ENCODE measurements at places on chromosomes 6 and 20.

- DNase-seq = no peak
Measured at GRCh38 chr6:162294029-162294428, 433.5 kb downstream of the PRKN start.

- DNase-seq = no peak
Measured at GRCh38 chr6:57262901-57263694, 41.0 kb upstream of the RAB23 start.

DNA sequence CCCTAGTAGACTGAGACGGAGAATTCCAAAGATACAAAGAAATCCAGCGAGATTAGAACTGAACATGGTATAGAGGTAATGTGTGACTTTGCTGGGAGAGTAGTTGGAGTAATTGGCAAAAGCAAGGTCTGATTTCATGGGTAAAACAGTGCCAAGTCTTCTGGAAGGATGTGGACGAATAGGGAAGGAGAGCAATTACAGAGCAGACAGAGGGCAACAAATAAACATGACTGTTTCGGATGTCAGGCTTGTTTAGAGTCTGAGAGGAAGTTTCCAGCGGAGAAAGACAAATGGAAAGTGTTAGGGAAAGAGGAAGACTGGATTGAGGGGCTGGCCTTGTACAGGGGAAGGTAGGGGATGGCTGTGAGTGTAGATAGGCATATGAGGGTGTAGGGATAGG lies 282.2 kb upstream of the PRND start:
- DNase-seq = no peak

GRCh38 chr6:131362070-131362469 lies 211.0 kb upstream of the ARG1 start:
- no peak for DNase-seq

GRCh38 chr20:64133951-64134407 lies 26.6 kb upstream of the NPBWR2 start:
- no peak for DNase-seq

DNA sequence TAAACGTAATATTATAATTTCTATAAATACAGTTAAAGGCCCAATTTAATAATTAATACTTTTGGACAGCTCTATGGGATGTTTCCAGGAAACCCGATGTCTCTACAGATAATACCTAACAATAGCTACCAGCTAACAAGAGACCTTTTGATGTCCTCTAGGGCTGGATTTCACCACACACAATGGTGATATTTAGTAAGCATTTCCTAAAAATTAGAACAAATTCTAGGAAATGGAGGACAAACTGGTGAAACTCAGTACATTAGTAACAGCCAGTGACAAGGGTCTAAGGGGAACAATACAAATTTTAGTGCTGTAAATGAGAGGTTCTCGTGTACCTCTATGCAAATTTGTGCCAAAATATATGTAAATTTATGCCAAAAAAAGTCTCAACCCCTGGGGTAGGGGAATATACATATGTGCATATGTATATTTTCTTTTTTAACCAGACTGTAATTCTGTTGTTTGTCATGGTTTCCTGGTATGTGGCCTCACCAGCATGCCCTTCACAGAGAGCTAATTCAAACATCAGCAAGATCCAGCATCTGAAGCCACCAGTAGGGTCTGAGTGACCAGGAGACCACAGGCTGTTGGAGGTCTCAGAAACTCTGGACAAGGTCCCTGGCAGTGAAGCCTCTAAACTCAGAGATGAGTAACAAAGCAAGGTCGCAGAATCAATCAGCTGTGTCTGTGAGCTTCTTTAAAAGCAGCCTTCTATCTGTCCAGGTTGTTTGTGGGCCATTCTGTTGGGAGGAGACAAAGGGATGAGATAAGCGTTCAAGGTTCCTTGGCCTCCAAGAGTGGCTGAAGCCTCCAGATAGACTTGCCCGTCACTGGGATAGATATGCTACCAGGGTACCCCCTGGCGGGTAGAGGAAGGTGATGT lies 235.1 kb upstream of the RREB1 start:
- no peak for DNase-seq

DNA sequence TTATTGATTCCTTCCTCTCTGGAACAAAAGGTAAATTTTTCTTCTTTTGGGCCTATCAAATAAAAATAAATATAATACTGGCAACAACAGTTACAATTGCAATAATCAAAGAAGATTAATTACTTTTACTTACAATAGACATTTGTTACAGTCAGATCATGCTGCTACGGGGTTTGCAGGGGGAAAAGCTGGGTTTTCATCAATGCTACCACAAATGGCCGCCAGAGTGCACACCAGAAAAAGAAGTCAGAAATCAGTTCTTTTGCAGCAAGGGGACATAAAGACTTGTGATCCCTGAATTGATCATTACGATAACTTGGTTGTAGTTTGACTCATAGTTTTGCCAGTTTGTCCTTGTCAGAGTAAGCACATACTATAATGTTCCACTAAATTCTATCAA lies 714.5 kb upstream of the EYS start:
- DNase-seq = no peak

DNA sequence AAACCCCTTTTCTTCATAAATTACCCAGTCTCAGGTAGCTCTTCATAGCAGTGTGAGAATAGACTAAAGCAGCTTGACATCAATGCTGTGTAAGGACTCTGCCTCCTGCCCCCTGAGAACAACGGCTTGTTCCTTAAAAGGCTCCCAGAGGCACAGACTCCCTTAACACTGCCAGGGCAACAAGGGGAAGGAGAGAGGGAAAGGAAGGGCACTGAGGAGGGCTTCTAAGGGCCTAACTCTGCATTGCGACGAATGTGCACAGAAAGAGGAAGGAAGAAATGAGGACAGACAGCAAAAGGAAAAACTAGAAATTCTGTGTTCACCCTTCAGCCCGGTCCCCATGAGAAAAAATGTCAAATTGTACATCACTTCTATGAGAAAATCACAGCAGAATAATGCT lies 74.0 kb downstream of the AGPAT4 start:
- DNase-seq = peak; percentile 84

GRCh38 chr20:46987001-46987400 lies 92.4 kb downstream of the EYA2 start:
- DNase-seq = no peak

GRCh38 chr20:52785679-52786078 lies 186.5 kb upstream of the TSHZ2 start:
- no peak for DNase-seq

- DNase-seq = peak; percentile 10
Measured at GRCh38 chr6:109091314-109092024, 3.2 kb downstream of the SESN1 start.

DNA sequence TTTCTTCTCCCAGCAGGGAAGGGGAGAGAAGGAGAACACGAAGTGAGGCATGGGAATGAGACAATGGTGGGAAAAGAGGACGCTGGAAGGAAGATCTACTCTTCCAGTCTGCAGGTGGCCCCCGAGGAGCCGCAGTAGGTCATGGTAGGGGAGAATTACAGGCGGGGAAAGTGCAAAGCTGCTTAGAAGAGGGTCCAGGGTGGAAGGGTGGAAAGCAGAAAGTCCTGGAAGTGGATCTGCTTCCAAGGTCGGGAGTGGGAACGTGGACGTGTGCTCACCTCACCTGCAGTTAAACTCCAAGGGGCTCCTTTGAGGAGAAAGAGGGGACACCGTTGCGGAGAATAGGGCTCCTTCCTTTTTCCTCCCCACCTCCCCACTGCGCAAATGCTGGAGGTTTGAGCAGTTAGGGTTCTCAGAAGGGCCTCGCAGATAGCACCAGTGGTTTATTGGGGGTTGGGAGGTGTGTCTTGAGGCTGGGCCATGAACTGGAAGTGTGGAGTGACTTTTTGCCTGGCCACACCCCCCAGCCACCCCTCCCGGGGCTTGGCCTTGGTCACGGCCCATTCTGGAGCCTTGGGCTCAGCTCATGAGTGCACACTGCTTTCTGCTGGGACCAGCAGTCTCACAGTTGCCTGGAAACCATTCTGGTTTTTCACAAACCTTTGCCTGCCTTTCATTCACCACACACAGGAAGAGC lies 100.4 kb upstream of the MLN start:
- DNase-seq = no peak

- DNase-seq = no peak
Measured at GRCh38 chr6:78670802-78671201, 196.5 kb upstream of the IRAK1BP1 start.

GRCh38 chr6:5657684-5658430 lies 348.9 kb downstream of the NRN1 start:
- peak; percentile 88 for DNase-seq

DNA sequence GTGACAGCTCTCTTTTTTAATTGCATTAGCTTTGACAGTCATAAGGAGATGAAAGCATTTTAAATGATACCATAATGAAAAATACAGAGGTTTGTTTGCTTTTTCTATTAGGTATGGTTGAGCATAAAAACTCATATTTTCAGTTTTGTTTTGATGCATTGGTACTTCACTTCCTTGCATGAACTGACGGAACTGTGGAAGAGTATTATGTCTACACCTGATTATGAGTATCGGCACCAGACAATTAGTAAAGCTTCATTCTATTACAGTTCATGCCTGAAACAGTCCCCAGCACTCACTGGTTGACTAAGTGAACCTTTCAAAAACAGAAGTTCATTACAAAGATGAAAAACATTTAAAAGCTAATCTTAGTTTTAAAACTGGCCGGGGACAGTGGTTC lies 593.0 kb downstream of the GRIK2 start:
- DNase-seq = no peak

DNA sequence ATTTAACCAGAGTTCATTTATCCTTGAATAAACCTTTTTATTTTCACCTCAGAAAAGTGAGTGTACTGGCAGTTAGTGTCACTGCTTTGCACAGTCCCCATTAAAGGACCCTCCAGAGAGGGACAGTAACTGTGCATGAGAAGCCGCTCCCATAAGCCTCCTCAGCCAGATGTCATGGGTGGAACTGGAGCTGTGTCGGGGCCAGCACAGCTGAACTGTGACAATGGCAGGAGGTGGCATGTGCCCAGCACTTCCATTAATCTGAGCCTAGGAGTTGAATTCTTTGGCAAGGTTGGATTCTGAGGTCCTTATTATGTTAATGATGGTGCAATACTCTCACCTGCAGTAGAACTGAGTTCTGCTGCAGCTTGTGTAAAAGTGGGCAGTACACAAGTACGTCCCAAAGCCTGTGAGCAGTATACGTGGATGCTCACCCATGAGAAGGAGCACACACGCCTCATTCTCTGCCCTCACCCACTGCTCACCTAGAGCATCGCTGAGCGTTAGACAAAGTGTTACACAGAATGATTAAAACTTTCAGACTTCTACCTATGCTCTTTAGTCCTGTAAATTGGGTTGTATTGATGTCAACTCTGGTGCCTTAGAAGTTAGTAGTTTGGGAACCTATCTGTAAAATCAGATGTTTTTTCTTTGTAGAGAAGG lies 11.9 kb upstream of the CSE1L start:
- DNase-seq = no peak

- DNase-seq = peak; percentile 24
Measured at GRCh38 chr6:18263418-18264218, 712 bp downstream of the DEK start.

- DNase-seq = no peak
Measured at GRCh38 chr20:37574199-37574890, 46.7 kb upstream of the BLCAP start.

GRCh38 chr20:51553897-51554486 lies 11.5 kb upstream of the NFATC2 start:
- no peak for DNase-seq

DNA sequence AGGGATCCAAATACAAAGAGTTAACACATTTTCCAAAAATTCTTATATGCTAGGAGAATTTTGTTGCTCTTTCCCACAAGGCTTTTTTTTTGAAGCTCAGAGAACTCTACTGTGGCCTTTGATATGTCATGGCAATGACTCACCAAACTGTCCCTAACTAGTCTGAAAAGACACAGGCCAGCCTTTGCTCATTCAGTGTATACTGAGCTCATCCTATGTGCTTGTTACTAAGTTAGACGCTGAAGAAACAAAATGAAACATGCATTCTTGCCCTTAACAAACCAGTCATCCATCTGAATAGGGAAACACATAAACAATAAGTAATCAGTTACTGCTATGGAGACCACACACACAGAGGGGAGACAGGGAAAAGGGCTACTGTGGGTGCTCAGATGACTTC lies 291.8 kb downstream of the FOXC1 start:
- peak; percentile 72 for DNase-seq

DNA sequence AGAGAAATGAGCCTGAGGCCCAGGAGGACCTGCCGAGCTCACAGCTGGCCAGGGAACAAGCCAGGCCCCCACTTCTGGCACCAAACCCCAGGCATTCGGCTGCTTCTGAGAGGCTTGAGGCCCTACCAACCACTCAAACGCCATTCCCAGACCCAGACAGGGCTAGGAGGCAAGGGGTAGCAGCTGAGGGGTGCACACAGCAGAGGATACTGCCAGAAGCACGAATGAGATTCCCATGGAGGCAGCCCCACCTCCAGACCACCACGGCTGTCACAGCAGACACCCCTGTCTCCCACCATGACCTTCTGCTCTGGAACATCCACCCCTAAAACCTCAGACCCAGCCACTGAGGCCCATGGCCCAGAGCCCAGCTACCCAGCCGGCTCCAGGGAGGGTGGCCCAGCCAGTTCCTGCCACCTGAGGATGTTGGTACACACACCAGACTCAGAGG lies 36.1 kb downstream of the NTSR1 start:
- no peak for DNase-seq

DNA sequence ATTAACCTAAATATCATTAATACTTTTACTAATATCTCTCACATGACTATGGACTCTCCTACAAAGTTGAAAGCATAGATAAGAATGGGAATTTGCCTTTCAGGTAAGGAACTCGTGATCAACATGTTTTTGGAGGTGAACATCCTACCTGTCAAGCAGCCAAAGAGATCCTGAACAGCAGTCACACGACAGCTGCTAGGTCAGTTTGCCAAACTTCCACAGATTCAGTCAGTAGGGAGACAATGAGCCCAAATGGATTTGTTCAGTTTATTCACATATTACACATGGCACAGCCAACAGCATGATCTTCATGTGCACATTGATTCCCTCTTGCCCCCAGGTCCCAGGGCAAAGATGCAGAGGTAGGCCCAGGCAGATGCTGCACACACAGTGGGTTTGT lies 86.1 kb upstream of the LOC128125822 start:
- no peak for DNase-seq

DNA sequence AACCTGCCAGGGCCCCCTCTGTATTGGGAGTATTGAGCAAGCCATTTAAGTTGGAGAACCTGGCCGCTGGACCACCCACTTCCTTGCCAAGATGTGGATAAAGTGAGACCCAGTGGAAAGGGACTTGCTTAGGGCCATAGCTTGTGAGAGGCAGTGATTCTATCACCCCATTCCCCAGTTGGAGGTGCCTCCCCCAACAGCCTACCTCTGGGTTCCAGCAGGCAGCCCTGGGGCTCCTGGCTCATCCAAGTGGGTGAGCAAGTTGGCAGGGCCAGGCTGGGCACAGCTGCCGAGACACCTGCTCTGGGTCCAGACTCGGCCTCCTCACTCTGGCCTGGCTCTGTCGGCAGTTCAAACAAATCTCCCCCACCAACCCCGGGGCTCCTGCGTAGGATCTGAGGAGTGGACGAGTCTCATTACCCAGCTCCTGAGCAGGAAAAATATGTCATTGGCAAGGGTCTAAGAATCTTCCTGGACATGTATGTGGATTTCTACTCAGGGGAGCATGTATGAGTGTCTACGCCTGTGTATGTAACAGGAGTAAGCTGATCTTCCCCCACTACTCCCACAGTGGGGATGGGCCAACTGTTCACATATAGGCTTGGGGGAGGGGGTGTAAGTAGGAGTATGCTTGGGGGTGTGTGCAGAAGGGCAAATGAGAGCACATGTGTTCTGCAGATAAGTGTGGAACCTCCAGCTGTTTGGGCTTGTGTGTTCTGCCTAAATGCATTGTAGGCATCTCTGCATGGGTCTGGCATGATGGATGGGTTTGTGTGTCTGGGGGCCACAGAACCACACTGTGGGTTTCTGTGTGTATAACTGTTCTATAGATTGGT lies 1.9 kb downstream of the ID1 start:
- DNase-seq = no peak

All from suppressor macrophage (primary cell).